ENCODE measurements at places on chromosomes 4 and X. TPM values are rescaled to one million over a fixed set of nuclear protein-coding genes. Genes with fewer than 3 reads are reported as not detected.

Gene VEGFD
- 0.70 TPM for total RNA-seq

Gene EVC2
- 17.1 TPM for total RNA-seq

Gene LIAS
- total RNA-seq: 19.1 TPM

Gene MAGEH1
- 40.2 TPM for total RNA-seq

Data from mesothelial cell of epicardium (in vitro differentiated cells).